Activated naive CD4-positive, alpha-beta T cell treated with anti-CD3 and anti-CD28 coated beads, Interleukin-2, amount 10 ng/mL, durations not matched to agents 7 days and 5 days (primary cell): ENCODE measurements at places on chromosomes 7 and 10.
A peak's percentile ranks its signal among the peaks of the same experiment; 100 is the strongest.

DNA sequence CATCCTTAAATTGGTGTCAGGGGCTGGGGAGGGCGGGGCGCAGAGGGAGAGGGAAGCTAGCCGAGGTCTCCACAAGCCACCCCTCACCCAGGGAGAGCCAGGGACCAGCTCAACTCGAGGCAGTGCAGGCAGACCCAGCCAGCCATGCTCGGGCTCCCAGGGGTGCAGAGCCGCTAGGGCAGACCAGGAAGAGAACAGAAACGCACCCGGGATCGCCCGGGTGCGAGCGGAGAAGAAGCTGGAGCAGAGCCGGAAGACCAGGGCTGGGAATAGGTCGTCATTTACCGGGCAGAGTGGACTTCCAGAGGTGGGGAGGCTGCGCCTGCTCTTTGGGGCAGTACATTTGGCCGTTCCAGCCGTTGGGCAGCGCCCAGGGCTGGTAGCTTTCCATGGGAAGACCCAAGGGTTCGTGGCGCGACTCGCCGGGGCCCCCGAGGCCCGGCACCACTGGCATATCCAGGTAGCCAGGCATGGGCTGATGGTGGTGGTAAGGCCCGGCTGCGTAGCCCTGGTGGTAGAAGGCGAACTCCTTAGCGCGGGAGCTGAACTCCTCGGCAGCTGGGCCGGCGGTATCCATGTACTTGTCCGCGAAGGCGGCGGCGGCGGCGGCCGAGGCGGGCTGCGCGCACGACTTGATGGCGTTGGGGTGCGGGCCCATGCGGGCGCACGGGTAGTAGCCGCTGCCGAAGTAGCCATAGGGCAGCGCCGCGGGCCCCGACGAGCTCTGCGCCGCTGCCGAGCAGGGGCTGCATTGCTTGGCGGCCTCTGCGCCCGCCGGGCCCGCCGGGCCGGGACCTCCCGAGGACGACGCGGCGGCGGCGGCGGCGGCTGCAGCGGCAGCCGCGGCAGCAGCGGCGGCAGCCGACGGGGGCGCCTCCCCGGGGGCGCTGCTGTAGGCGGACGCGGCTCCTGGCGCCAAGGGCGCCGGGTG is 755 bp downstream of the HOXA13 start:
- peak overlapping the region; percentile 39 for H3K4me3 ChIP-seq
- H3K4me1 ChIP-seq, result peaks cover 21% of the 10 kb centered on the region
- H3K27me3 ChIP-seq, result peaks cover 88% of the 10 kb centered on the region
- no peak for DNase-seq
- peak overlapping the region; percentile 68 for H3K27ac ChIP-seq

DNA sequence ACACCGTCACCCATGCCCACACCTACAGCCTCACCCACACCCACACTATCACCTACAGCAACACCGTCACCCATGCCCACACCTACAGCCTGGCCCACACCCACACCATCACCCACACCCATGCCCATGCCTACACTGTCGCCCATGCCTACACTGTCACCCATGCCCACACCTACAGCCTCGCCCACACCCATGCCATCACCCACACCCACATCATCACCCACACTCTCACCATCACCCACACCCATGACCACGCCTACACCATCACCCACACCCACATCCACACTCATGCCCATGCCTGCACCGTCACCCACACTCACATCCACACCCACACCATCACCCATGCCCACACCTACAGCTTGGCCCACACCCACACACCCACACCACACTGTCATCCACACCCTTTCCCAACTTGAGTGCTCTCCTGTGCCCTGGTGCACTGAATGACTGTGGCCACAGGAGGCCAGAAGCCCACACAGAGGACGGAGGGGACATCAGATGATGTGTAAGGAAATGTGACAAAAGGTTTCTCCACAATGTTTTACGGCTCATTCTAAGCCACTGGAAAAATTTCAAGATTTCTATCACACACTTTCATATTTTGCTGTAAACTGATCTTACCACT is 153.3 kb downstream of the WDR37 start:
- no peaks in the 10 kb centered on the region for H3K36me3 ChIP-seq
- H3K4me1 ChIP-seq, result no peaks in the 10 kb centered on the region
- no peak overlapping the region for H3K27ac ChIP-seq
- no peaks in the 10 kb centered on the region for H3K27me3 ChIP-seq
- no peak for DNase-seq
- no peak overlapping the region for H3K4me3 ChIP-seq

GRCh38 chr10:102511583-102512274 is 8.0 kb downstream of the SUFU start:
- no peaks in the 10 kb centered on the region for H3K27me3 ChIP-seq
- H3K36me3 ChIP-seq, result peaks cover 30% of the 10 kb centered on the region
- H3K4me3 ChIP-seq, result no peak overlapping the region
- H3K4me1 ChIP-seq, result peaks cover 17% of the 10 kb centered on the region
- peak overlapping the region; percentile 17 for H3K27ac ChIP-seq
- no peak for DNase-seq

DNA sequence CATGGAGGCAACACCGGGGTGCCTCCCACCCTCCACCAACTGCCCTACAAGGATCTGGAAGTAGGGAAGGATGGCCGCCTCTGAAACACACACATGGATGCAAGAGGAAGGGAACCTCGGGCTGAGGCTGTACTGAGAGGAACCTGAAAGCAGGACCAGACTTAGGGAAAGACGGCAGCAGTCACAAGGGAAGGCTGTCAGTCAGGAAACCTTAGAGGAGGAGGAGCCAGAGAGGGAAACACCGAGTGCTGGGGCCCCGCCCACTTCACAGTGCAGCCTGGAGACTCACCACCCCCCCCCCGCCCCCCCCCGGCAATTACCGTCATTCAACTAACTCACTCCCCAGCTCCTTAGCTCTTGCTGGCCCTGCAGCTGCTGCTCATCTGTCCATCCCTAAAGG is 2.5 kb downstream of the CYREN start:
- peaks cover 57% of the 10 kb centered on the region for H3K4me1 ChIP-seq
- H3K4me3 ChIP-seq, result peak overlapping the region; percentile 2
- H3K36me3 ChIP-seq, result peaks cover 60% of the 10 kb centered on the region
- DNase-seq, result peak; percentile 35
- no peaks in the 10 kb centered on the region for H3K27me3 ChIP-seq
- H3K27ac ChIP-seq, result peak overlapping the region; percentile 62

- H3K4me1 ChIP-seq, result no peaks in the 10 kb centered on the region
- no peaks in the 10 kb centered on the region for H3K36me3 ChIP-seq
- no peak overlapping the region for H3K27ac ChIP-seq
- DNase-seq, result no peak
- H3K27me3 ChIP-seq, result no peaks in the 10 kb centered on the region
- no peak overlapping the region for H3K4me3 ChIP-seq
These were observed 56.1 kb downstream of the FEZF1 start for GRCh38 chr7:122248472-122248871.

GRCh38 chr10:104456802-104457542 is 103.3 kb downstream of the CFAP58 start:
- no peaks in the 10 kb centered on the region for H3K36me3 ChIP-seq
- H3K4me3 ChIP-seq, result no peak overlapping the region
- H3K27me3 ChIP-seq, result peaks cover 20% of the 10 kb centered on the region
- no peaks in the 10 kb centered on the region for H3K4me1 ChIP-seq
- no peak overlapping the region for H3K27ac ChIP-seq
- DNase-seq, result no peak

- H3K27ac ChIP-seq, result no peak overlapping the region
- no peak overlapping the region for H3K4me3 ChIP-seq
- H3K4me1 ChIP-seq, result no peaks in the 10 kb centered on the region
- no peaks in the 10 kb centered on the region for H3K27me3 ChIP-seq
- no peaks in the 10 kb centered on the region for H3K36me3 ChIP-seq
These were observed 13.9 kb downstream of the LMTK2 start for GRCh38 chr7:98120559-98120958.

GRCh38 chr7:28132959-28133870 is 47.4 kb downstream of the JAZF1 start:
- H3K27ac ChIP-seq, result no peak overlapping the region
- DNase-seq, result no peak
- H3K36me3 ChIP-seq, result no peaks in the 10 kb centered on the region
- H3K4me3 ChIP-seq, result no peak overlapping the region

GRCh38 chr7:70775570-70776156 is 356.3 kb upstream of the GALNT17 start:
- H3K36me3 ChIP-seq, result peaks cover 1% of the 10 kb centered on the region
- no peak for DNase-seq
- H3K27me3 ChIP-seq, result no peaks in the 10 kb centered on the region
- no peak overlapping the region for H3K27ac ChIP-seq

GRCh38 chr10:97889461-97890265 is 40.0 kb downstream of the GOLGA7B start:
- peaks cover 28% of the 10 kb centered on the region for H3K27me3 ChIP-seq
- H3K36me3 ChIP-seq, result no peaks in the 10 kb centered on the region
- DNase-seq, result no peak
- no peak overlapping the region for H3K4me3 ChIP-seq

DNA sequence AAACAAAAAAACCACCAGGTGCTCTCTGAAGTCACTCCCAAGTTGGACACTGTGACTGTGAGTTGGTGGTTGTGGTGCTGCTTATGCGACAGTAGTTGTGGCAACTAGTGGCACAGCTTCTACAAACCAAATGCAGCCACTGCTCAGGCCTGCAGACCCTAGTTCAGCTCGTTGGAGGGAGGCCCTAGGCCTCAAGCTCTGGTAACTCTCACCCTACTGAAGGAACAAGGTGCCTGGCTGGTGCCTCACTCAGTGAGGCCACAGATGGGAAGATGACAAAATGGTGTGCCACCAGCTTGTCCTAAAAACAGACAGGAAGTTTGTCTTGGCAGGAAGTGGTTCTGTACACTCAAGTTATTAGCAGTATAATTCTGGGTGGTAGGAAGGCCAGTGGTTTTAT is 45.3 kb upstream of the RAPGEF5 start:
- peaks cover 12% of the 10 kb centered on the region for H3K27me3 ChIP-seq
- H3K4me1 ChIP-seq, result peaks cover 19% of the 10 kb centered on the region
- H3K36me3 ChIP-seq, result no peaks in the 10 kb centered on the region

DNA sequence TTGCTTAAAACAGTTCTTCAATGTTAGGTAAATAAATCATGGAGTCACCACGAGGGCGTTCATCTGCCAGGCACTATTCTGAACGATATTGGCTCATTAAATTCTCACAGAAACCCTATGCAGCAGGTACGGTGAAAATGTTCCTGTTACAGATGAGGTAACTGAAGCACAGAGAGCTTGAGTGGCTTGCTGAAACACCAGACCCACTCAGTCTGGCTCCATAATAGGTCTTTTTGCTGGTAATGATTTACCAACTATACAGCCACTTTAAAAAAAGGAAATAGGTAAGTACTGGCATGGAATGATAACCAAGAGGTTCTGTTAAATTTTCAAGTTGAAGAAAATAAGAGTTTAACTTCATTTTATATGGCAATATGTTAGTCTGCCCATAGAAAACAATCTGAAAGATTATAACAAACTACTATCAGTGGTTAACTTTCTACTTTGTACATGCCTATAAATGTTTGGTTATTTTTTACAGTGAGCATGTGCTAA is 1.3 kb upstream of the TM9SF3 start:
- peaks cover 34% of the 10 kb centered on the region for H3K4me1 ChIP-seq
- no peak for DNase-seq
- no peak overlapping the region for H3K4me3 ChIP-seq
- peaks cover 16% of the 10 kb centered on the region for H3K36me3 ChIP-seq
- H3K27me3 ChIP-seq, result peaks cover 4% of the 10 kb centered on the region

DNA sequence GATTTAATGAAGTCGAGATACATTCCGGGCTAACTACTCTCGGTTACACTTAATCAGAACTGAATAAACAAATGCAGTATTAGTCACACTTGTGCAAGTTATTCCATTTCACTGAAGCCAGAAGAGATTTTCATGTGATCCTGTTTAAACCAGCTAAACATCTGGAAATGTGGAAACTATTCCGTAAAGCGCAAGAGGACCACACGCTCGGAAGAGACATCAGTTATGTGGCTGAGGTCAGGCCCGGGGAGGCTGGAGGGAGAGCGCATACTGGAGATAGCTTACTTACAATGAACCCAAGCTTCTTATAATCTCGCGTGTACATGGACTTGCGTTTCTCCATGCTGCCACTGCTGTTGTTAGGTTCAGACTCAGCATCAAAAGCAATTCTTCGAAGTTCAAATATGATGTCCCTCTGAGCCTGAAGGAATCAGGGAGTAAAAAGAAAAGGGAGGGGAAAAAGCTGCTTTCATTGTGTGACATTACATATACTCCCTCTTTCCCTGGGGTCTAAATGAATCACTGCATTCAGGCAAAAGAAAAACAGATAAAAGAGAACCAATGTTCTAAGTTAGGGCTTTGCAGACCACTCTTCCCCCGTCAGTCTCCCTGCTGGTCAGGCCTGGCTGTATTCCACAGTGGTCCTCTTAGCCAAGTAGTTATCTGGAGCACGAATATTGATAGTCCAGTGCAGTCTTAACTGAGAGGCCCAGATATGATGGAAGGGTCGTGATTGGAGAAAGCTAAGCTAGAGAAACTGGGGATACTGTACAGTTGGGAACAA is 237.4 kb downstream of the ELMO1 start:
- H3K4me1 ChIP-seq, result peaks cover 12% of the 10 kb centered on the region
- no peaks in the 10 kb centered on the region for H3K27me3 ChIP-seq
- peaks cover 48% of the 10 kb centered on the region for H3K36me3 ChIP-seq
- no peak for DNase-seq
- H3K4me3 ChIP-seq, result no peak overlapping the region
- H3K27ac ChIP-seq, result no peak overlapping the region

DNA sequence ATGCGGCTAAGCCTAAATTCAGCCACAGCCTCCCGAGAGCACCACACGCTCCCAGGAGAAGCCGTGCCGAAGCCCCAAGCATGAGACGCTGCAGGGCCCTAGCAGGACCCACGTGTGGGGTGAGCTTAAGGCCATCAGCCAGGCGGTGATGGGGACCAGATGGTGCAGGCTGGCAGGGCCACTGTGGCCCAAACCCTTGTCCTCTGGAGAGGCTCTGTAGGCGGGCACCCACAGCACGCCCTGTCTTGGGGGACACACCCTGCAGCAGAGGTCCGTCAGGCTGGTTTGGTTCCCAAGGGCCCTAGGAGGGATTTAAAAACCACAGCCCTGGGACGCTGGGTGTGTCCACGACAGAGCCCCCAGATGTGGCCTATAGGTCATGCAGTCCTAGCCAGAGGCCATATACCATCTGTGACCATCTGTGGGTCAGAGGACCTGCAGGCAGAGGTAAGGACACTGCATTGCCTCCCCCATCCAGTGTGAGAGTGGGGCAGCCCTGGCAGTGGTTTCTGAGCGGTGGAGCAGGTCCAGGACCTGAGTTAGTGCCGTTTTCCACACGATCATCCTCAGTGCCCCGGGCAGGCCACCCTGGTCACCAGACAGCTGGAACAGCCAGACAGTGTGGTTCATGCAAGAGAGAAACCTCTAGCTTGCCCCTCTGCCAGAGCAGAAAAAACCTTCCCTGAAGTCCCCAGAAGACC is 39.6 kb upstream of the INPP5A start:
- DNase-seq, result no peak
- H3K4me3 ChIP-seq, result no peak overlapping the region
- peaks cover 12% of the 10 kb centered on the region for H3K27me3 ChIP-seq
- H3K4me1 ChIP-seq, result no peaks in the 10 kb centered on the region
- no peaks in the 10 kb centered on the region for H3K36me3 ChIP-seq
- no peak overlapping the region for H3K27ac ChIP-seq

DNA sequence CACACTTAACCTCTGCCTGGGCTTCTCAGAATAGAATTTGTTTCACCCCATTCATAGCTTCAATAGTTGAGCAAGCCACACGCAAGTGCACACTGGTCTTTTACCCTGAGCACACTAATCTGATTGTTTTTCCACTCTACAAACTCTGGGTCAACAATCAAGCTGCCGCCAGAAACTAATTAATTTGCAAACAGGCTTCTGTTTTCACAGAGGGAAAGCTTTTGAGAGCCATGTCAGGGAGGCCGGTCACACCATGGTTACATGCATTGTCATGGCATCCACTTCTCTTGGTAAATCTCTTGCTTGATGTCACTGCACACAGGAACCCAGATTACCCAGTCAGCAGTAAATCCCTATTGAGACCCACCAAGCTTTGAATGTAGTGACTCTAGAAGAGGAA is 154.2 kb downstream of the SEMA3A start:
- no peak for DNase-seq
- no peak overlapping the region for H3K4me3 ChIP-seq
- no peak overlapping the region for H3K27ac ChIP-seq
- no peaks in the 10 kb centered on the region for H3K27me3 ChIP-seq
- no peaks in the 10 kb centered on the region for H3K36me3 ChIP-seq
